T47D (cell line): ENCODE measurements at places on chromosomes 5 and 9.

DNA sequence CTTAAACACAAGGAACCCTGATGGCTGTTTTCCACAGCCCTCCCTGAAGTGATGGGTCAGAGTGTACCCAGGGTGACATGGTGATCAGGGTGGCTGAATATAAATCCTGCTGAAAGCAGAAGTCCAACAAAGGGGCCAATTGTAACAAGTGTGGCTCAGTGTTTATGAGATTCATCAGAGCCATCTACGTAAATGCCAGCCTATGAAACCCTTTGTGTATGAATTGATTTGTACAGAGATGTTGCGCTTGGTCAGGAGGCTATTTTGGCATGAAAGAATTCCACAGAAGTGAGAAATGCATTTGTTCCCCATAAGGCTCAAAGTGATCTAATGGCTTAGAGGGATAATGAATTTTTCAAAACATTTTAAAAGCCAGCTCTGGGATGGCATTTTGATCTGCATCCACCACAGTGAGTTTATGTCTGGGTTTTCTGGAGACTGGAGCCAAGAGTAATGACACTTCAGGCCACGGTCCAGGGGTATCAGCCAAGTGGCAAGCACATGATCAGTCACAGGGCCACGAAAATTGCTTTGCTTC is 12.4 kb downstream of the PRUNE2 start:
- no peak for DNase-seq

DNA sequence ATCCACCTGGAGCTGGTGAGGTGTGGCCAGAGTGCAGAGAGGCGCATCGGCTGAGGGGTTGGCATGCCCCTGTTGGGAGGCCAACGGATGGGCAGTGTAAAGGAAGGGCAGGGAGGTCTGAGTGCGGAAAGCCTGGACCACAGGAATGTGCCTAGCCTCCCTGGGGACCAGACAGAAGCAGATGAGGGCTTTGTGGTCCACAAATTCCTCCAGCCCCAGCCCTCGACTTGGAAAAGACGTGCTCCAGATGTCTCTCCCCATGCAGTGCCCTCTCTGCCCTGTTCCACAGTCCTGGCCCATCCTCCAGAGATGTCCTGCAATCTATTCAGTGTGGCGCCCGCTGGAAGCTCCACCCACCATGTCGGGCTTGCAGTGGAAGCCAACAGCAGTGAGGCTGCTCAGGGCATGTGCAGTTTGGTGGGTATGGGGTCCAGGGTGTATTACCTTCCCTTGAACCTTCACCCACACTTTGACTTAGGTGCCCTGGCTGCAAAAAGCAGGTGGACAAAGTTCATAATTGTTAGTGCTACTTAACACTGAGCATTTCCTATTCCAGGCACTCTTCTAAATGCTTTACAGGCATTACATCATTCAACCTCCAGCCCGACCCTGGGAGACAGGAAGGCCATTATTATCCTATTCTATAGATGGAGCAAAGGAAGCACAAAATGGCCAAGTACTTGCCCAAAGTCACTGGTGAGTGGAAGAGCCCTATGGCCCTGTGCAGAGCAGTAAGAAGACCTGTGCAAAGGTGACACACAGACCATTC is 120.2 kb upstream of the SLC25A48 start:
- no peak for DNase-seq

DNA sequence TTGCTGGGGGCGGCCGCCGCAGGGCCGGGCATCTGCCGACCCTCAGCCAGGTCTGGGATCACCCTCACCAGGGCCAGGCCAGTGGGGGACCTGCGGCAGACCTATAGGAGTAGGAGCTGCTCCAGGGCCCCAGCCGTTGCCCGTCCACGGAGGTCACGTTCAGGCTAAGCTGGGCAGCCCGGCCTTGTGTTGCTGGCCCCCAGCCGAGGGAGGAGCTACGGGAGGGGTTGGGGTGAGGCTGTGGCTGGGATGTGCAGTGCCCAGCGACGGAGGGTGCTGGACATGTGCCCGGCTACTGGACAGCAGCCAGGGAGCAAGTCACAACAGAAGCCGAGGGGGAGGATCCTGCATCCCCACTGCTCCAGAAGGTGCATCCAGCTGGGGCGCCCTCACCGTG is 39.6 kb upstream of the SLC6A19 start:
- DNase-seq, result no peak

- no peak for DNase-seq
Observed at GRCh38 chr9:111926421-111926875, 29.8 kb downstream of the UGCG start.

- peak; percentile 46 for DNase-seq
Observed at GRCh38 chr5:164296603-164297080, 791.2 kb downstream of the MAT2B start.
